ENCODE measurements at places on chromosomes 4 and X. TPM values are rescaled to one million over a fixed set of nuclear protein-coding genes. Genes with fewer than 3 reads are reported as not detected.

GRCh38 chr4:17322514-17322913 lies 189.4 kb downstream of the QDPR start:
- DNase-seq: no peak

GRCh38 chr4:169745291-169745690 lies 12.5 kb downstream of the HPF1 start:
- DNase-seq: no peak

KCTD8 gene
- 0.08 TPM for total RNA-seq

DNA sequence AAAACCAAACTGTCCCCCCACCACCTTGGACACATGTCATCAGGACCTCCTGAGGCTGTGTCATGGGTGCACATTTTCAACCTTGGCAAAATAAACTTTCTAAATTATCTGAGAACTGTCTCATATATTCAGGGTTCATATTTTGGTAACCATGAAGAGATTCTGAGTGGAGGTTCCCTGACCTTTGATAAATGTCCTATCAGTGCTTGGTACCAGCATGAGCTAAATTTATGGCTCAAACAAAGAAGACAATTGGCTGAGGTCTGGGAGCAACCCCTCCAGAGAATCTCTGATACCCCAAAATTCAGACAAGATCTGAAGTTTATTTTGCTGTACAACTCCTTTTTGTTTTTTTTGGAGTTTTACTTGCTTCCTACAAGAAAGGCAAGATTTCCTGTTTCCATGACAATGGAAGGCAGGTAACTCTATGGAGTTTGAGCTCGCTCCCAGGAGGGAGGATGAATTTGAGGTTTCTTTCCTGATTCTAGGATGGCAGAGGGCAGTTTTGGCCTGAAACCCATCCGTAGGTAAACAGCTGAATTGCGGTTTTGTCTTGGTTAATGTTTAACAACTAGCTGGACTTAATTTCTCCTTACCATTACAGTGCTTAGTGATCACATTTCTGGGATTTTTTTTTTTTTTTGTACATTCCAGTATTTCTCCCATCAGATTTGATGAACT lies 14.5 kb downstream of the UGT2B15 start:
- no peak for DNase-seq

ARSJ gene
- total RNA-seq: 0.70 TPM

GRCh38 chr4:166065324-166065723 lies 192.3 kb downstream of the TLL1 start:
- no peak for DNase-seq

GRCh38 chrX:97060020-97060419 lies 176.3 kb downstream of the RPA4 start:
- DNase-seq: no peak

MAMLD1 gene
- total RNA-seq: 1.9 TPM

GRCh38 chrX:124211312-124211942 lies 121.0 kb upstream of the TEX13D start:
- no peak for DNase-seq

DUSP21 gene
- not detected for total RNA-seq

CSN2 gene
- total RNA-seq: not detected

DNA sequence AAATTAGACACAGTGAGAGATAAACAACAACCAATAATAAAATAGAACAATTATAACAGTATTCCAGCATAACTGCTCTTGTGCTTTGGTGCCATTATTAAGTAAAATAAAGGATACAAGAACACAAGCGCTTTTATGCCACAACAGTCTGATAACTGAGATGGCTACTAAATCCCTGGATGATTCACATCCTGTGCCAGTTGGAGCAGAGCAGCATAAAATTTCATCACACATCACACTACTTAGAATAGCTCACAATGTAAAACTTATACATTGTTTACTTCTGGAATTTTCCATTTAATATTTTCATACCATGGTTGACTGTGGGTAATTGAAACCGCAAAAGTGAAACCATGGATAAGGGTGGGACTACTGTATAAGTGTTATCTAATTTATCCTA lies 399.9 kb upstream of the CNKSR2 start:
- no peak for DNase-seq

- no peak for DNase-seq
Observed at GRCh38 chr4:70336043-70336442, 1.3 kb downstream of the CABS1 start.

- DNase-seq: no peak
Observed at GRCh38 chr4:48436318-48436717, 46.8 kb upstream of the SLC10A4 start.

DNA sequence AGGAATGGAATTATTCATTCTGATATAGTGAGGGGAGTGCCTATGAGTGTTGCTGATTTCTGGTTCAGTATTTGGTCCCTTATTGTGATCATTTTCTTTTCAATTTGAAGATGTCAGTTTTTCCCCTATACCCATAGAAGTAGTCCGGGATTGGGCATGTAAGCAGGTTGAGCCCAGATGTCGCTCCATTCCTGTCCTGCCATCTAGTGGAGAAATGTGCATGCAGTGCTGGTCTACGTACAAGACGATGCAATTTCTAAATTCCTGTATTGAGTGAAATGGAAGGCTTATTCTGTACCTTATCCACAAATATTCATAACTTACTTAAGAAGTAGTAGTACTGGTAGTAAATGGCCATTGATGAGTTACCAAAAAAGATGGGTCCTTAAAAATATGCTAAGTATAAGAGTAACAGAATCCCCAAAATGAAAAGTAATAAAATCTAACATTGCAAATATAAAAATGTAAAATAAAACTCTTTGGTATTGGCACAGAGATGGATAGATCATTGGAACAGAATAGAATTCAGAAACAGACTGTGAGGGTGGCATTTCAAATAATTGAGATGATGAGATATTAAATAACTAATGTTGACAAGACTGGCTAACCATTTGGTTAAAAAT lies 60.9 kb downstream of the UGT8 start:
- DNase-seq: no peak

- DNase-seq: no peak
Observed at GRCh38 chrX:149628280-149628679, 3.3 kb downstream of the TMEM185A start.

DNA sequence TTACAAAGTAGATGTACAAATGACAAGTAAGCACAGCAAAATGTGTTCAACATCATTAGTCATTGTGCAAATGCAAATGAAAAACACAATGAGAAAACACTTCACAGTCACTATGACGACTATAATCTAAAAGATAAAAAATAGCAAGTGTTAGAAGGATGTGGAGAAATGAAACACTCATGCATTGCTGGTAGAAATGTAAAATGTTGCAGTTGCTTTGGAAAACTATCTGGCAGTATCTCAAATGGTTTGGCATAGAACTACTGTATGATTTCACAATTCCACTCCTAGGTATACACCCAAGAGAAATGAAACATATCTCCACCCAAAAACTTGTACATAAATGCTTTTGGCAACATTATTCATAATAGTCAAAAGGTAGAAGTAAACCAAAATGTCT lies 459.7 kb upstream of the TRAM1L1 start:
- DNase-seq: no peak

DNA sequence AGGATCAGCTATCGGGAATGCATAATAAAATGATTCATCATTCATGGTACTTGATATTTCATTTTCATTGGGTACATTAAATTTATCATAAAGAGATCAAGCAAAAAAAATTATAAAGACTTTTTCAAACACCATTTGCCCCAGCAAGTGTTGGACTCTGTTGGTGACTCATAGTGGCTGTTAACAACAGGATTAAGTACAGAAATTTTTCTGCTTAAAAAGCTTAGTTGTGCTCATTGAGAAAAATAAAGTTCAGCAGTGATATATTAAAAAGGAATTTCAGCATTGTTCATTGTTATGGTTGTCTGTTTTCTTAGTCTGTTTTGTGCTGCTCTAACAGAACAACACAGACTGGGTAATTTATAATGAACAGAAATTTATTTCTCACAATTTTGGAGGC lies 86.2 kb upstream of the PCDH10 start:
- DNase-seq: no peak

GRCh38 chrX:646796-647195 lies 16.2 kb downstream of the SHOX start:
- DNase-seq: no peak

DNA sequence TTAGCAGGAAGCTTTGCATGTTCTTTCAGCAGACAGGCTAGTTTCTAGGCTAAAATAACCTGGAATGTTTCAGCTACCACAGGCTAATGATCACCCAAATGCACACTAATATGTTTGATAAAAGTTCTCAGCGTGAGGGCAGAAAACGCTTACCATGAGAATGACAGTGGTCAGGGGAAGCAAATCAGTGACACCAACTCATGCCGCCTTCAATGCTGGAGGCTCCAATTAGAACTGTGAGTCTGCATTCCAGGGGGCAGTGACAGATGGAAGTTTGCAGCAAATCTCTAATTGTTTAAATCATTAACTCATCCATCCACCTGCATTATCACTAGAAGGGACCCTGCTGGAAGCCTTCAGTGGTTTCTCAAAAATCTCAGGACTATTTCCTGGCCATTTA lies 43.2 kb downstream of the ANOS1 start:
- DNase-seq: no peak

NAA11 gene
- not detected for total RNA-seq

GLOD5 gene
- total RNA-seq: not detected

C1QTNF7 gene
- 1.9 TPM for total RNA-seq

GRCh38 chr4:147954850-147955249 lies 223.0 kb downstream of the ARHGAP10 start:
- no peak for DNase-seq

RIPPLY1 gene
- not detected for total RNA-seq

DNA sequence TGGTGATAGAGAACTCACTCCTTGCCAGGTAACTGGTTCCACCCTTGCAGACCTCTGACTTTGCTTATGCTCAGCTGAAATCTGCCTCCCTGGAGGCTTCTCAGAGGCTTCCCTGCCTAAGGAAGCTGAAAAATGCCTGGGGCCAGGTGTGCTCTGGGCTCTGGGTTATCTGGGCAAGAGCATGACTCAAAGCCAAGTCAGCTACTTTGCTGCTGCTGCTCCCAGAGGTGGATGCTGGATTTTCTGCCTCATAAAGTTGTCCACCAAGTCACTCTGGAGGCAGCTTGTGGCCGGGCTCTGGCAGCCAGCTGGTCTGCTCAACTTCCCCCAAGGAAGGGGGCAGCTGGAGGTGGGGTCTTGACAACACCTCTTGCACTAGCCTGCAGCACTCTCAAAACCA lies 132.7 kb downstream of the PJA1 start:
- no peak for DNase-seq

NAT8L gene
- total RNA-seq: 1.00 TPM

GRCh38 chr4:84177831-84178542 lies 321.1 kb downstream of the NKX6-1 start:
- DNase-seq: no peak

TMSB15C gene
- total RNA-seq: 0.48 TPM

DNA sequence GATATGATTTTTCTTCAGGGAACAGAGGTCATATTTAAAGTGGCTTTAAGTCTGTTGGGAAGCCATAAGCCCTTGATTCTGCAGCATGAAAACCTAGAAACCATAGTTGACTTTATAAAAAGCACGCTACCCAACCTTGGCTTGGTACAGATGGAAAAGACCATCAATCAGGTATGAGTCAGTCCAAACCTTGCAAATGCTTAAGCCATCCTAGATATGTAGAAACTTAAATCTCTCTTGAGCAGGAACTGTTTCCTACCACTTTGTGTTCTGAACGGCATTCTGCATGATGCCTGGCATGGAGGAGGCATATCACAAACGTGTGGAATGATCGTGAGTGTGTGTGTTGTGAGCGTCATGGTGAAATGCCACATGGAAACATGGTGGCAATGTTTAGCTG lies 164.8 kb downstream of the PTTG2 start:
- no peak for DNase-seq

- no peak for DNase-seq
Observed at GRCh38 chr4:61374447-61374891, 174.3 kb downstream of the ADGRL3 start.

DNA sequence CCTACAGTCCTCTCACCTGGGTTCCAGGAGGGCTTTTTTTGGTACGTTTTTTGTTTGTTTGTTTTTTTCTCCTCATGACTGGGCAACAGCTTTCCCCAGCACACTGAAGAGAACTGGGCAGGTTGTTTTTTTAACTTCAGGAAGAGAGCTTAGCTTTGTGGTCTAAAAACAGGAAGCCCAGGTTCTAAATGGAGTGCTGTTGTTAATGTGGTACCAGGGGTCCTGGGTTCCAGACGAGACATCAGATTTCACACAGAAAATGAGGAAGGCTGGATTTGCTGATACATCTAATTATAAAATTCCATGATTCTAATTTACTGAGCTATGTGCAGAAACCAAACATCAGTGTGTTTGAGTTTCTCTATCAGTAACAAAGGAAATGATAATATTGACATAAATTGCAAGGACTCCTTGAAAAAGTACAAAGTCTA lies 4.2 kb downstream of the MYOZ2 start:
- DNase-seq: no peak

CPLX1 gene
- total RNA-seq: 4.3 TPM

HPSE gene
- 1.5 TPM for total RNA-seq

GRCh38 chr4:158644356-158644755 lies 27.3 kb downstream of the C4orf46 start:
- DNase-seq: no peak

PRDX4 gene
- total RNA-seq: 44.9 TPM

ETDA gene
- total RNA-seq: not detected

DNA sequence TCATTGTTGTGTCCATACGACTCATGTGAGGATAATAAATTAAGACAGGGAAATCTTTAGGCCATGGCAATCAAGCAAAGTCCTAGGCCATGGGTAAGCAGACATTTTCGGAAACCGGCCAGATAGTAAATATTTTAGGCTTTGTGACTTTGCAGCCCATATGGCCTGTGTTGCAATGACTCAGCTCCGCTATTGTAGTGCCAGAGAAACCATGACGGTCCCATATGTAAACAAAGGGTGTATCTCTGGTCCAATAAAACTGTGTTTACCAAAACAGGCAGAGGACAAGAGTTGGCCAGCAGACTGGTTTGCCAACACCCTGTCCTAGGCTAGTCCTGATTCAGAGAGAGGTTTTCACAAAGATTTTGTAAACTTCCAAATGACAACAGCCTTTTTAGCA lies 5.0 kb downstream of the FAM114A1 start:
- no peak for DNase-seq

ELF2 gene
- 41.3 TPM for total RNA-seq
